Stimulated activated CD4-positive, alpha-beta T cell treated with anti-CD3 and anti-CD28 coated beads, Interleukin-12 subunit alpha, Interleukin-12 subunit beta, amount 100 ng/mL, for 4 hours (primary cell): ENCODE measurements at places on chromosomes 6 and 20.

DNA sequence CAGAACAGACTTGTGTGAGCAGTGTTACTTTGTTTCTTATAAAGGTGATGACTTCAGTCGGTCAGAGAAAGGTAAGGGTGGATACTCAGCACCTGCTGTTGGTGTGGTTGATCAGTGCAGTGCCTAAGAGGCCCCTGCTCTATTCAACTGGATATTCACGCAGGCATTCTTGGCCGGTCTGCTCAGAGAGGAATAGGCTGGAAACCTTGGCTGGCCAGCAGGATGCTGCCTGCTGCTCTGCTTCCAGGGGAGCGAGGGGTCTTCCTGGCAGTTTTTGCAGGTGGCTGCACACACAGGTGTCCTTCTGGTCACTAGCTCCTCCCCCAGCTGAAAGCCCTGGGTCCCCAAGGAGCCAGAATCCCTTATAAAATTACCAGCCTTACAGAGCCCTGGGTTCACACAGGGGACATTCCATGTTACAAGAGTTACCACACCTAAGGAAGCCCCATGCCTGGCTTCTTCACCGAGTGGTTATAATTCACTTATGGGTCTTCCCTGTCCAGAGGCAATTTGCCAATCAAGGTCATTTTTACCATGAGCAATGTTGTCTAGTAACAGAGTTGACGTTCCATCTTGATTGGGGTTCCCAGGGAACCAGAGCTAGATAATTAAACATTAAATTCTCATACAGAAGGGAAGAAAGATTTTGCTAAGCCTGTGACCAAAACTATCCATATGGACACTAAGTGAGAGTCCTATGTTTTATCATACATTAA, 16.4 kb downstream of the SYNJ2 start:
- no peak for DNase-seq

DNA sequence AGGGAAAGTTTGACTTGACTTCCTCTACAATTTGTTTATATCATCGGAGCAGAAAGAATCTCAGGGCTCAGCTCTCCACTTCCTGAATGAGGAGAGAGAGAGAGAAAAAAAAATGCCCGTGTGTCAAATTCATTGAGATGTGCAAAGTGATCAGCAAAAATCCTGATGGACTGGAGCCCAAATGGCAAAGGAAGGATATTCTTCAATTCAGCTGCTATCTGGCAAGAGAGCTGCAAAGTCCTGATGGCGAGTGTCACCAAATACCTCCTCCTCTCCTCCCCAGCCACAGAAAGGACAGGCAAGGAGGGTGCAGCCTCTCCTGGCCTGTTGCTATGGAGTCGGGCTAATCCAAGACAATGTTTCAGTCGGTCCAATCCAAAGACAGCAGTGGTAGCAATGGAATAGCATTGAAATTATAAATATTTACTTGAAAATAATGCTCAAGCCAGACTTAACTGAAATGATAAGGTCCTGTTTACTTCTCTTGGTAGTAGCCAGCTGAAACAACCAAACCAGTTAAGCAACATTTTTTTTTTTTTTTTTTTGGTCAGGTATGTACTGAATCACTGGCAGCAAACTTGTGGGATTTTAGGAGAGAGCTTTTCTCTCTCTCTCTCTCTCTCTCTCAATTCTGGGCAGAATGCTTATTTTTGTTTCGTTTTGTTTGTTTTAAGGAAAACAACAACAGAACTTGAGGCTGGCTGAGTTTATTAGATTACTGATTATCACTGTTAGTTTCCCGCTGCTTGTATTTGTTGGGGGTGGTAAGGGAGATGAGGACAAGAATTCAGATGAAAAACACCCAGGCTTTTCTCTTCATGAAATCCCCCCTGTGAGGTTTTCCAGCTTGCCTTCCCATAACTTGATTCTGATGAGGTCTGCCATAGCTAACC, 204.2 kb downstream of the BCAS1 start:
- DNase-seq, result no peak

DNA sequence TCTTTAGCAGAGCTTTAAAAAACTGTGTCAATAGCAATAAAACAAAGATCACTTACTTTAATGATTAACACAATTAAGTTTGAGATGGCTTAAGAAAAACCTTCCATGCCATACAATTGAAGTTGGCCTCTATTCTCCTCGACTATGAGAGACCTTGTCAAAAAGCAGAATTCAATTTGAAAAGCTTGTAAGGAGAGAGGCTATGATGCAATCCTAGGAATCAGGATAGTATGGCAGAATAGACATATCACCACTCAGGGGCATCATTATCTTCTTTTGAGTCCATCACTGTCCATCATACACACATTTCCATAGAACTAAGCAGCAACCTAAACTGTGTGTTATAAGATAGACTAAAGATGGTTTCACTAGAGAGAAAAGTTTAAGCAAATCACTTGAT, 17.2 kb downstream of the TBC1D7 start:
- DNase-seq, result no peak

GRCh38 chr6:11223286-11223864, 9.1 kb downstream of the NEDD9 start:
- DNase-seq, result no peak

GRCh38 chr6:100846276-100846675, 34.9 kb downstream of the ASCC3 start:
- DNase-seq, result no peak

- DNase-seq, result peak; percentile 17
Measured at GRCh38 chr6:27592481-27593199, 119.7 kb upstream of the ZNF184 start.

DNA sequence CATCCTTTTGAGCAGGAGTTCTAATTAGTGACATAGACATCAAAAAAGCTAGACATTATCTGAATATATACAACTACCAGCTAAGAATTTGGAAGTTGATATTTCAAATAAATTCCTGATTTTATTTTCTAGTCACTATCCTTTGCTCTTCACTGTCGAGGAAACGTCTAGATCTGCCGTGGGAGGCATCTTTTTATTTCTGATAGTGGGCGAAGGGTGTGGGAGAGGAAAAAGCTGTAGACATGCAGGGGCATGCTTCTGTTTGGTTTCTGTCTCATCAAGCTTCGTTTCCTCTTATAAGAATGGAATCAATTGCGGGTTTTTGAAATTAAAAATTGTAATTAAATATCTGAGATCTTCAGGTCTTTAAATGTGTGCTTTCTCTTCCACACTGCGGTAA, 16.2 kb upstream of the C6orf118 start:
- DNase-seq, result no peak

- no peak for DNase-seq
Measured at GRCh38 chr6:108716801-108717791, 131.1 kb upstream of the ARMC2 start.

DNA sequence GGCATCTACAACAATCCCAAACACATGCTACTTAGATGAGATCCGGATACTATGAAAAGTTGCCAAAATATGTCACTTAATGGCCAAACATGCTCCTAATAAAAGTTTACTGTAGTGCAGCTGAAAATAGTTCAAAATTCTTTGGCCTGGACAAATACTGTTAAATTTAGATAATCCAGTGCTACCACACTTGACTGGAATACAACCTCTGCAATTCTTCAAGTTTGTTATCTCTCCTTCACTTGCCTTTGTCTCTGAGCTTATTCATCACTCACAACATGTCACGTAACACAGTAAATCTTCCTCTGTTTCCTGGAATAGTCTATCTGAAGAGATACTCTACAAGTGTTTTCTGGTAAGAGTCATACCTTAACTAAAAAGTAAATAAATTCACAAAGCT, 10.5 kb upstream of the PLN start:
- DNase-seq, result no peak

GRCh38 chr6:43719511-43719910, 31.9 kb upstream of the MRPS18A start:
- no peak for DNase-seq

DNA sequence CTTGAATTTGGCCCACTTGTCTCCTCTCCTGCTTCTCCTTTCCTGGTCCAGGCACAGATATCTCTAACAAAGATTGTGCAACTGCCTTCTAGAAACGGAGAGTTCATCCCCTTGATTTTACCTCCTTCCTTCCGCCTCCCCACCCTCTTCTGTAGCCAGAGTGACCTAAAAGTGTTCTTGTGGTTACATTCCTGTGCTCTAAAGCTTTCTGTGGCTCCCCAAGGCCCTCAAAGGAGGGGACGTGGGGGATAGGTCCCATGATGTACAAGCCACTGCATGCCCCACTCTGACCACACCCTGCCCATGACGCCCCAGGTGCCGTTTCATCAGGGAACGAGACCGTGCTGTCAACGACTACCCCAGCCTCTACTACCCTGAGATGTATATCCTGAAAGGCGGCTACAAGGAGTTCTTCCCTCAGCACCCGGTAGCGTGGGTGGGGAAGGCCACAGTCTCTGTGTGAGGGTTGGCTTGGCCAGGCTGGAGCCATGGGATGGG, 8.2 kb downstream of the CDC25B start:
- DNase-seq, result no peak

DNA sequence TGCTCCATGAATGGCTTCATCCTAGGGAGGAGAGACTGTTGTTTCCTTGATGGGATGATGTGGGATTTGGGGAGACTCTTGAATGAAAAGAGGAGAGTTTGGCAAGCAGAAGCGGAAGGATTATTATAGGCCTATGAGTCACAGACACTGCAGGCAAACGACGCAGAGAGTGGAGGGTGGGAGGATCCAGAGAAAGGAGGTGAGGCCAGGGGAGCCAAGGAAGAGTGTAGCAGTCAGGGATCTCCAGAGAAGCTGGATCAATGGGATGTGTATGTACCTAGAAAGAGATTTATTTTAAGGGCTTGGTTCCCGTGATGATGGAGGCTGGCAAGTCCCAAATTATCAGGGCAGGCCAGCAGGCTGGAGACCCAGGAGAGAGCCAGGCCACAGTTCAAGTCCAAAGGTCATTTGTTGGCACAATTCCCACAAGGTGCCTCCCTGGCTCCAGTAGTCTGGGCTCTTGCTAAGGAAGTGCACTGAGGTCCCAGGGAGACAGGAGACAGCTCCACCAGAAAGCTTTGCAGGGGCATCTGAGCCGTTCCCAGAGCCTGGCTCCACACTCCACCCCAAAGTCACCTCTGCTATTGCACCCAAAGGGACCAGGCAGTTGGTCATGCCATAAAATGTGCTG, 76.0 kb downstream of the ADTRP start:
- no peak for DNase-seq

DNA sequence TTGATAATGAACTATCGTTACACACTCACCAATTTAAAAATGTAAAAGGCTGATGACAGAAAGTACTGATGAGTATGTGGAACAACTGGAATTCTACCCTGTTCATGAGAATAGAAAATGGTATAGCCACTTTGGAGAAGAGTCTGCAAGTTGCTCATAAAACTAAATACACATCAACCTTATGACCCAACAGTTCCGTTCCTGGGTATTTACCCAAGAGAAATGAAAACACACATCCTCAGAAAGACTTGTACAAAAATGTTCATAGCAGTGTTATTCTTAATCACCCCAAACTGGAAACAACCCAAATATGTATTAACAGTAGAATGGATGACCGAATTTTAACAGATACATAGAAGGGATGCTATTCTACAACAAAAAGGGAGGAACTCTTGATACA, 145.7 kb upstream of the LRFN2 start:
- DNase-seq, result no peak

DNA sequence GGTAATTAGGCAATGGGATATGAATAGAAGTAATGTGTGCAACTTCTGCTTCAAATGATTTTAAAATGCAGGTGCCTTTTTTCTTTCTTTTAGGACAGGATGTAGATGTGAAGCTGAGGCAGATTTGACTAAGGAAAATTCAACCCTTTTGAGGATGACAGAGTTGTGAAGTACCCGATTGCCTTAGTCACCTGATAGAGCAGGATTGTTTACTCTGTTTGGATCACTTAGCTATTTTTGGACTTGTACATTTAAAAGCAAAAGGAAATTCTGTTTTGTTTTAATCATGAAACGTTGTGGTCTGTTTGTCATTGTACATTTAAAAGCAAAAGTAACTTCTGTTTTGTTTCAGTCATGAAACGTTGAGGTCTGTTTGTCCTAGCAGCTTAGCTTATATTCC, 143.4 kb downstream of the FAM83B start:
- DNase-seq, result no peak

DNA sequence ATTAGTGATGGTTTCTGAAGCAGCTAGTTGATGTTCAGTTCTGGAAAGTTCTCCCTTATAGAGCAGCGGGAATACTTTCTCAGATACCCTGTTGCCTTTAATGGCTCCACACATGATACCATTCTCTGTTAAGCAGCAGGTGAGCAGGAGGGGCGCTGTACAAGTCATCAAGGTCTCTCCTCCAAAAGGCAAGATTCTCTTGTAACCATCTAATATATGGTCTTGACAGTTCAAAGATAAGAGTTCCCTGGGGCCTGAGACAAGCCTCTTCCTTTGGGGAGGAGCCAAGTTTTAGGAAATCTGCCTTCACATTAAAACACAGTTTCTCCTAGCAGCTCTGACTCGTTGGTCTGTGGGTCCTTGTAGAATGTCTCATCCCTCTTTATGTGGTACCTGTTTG, 258.2 kb downstream of the QKI start:
- DNase-seq, result no peak

DNA sequence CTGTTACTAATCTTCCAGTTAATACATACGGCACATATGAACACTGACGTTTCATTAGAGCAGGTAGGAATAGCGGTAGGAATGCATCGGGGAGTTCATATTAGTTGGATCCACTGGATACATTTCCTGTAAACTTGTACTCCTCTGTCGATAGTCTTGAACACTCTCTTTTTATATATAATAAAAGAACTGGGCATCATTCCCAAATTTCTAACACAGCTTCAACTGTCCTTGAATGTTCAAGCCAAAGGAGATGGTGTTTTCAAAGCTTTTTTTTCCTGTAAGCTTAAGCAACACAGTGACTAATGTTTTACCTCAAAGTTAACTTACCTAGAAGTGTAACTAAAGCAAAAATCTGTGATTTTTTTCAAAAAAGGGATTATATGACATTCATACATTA, 195.3 kb downstream of the UTRN start:
- no peak for DNase-seq

- DNase-seq, result no peak
Measured at GRCh38 chr6:14932485-14933182, 313.2 kb upstream of the JARID2 start.

DNA sequence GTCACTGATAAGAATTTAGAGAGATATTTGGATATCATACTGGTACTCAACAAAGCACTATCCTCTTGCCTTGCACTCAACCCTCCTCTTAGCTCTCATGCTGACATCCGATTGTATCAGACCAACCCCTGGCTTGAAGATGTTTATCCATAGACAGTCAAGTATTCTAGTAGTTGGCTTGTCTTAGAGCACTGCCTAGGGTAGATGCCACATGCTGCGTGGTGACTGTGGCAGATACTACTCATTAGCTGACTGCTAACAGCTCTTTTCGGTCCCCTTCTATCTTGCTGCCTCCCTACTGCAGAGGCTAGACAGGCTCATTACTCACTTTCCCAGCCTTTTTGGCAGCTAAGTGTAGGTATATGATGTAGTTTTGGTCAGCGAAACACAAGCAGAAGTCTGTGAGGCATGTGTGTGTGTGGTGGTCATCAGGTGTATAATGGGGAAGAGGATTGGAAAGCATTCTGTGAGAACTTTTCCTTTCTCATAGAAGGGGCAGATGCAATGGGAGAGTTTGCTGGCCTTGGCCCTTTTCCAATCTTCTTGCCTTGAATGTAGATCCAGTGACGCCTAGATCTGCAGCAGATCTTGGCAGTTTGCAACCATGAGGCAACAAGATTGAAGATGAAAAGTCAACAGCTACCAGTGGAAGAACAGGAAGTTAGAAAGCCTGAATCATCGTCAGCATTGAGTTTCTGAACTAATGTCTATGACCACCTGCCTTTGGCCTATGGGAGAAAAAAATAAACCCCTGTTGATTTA, 4.4 kb upstream of the IFNGR1 start:
- DNase-seq, result no peak

GRCh38 chr6:126812010-126812409, 306.5 kb upstream of the RSPO3 start:
- DNase-seq, result no peak

- no peak for DNase-seq
Measured at GRCh38 chr6:116352515-116353471, 18.0 kb upstream of the DSE start.

GRCh38 chr6:27720607-27721580, 191.3 kb downstream of the OR2B2 start:
- DNase-seq, result no peak
